ENCODE measurements at places on chromosomes 2 and 18.
A peak's percentile ranks its signal among the peaks of the same experiment; 100 is the strongest.

DNA sequence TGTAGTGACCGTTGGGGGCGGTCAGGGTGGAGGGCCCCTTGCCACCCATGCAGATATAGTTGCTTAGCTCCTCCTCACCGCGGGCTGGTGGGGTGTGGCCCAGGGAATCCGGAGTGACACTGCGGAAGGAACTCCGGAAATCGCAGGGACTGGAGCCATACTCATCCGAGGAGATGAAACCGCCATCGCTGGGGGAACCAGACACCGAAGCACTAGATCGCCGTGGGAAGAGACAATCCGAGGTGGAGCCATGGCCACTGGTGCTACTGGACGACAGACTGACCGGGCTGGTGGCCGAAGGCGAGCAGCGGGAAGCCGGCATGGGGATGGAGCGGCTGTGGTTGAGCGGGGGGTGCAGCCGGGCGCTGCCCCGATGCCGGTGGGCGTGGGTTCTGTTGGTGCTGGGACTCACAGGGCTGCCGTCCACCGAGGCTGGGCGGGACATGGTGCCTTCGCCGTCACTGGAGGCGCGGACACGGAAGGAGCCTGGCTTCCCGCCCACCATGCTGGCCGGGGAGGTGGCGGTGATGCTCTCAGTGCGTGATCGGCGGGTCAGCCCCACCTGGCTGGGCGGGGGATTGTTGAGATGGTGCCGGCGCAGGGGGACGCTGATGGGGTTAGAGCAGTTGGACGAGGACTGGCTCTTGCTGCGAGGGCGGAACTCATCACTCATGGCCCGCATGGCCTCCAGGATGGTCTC is 2.2 kb downstream of the IRS1 start:
- DNase-seq: peak; percentile 32

- DNase-seq: no peak
These were observed 37.4 kb downstream of the LYPD6B start for GRCh38 chr2:149075853-149076252.

GRCh38 chr18:14577971-14578370 is 34.6 kb upstream of the POTEC start:
- DNase-seq: no peak

DNA sequence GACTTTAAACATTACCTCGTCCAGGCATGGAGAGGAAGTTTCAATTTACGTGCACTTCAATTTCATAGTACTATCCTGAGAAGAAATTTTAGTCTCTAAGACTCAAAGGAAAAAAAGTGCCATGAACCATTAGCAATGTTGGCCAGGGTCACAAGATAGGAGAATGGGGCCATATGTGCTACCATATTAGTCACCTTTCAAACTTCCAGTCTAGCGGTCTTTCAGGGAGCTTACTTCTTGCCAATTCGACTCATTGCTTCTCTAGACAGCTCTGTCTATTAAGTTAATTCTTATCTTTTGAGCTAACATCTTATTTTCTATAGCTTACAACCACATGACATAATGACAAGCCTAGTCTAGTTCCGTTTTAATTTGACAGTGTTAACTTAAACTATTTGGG is 129.1 kb downstream of the ANKRD44 start:
- DNase-seq: no peak

GRCh38 chr18:33507019-33507418 is 66.5 kb upstream of the CCDC178 start:
- no peak for DNase-seq
